ENCODE measurements at places on chromosomes 5 and 9. TPM values are rescaled to one million over a fixed set of nuclear protein-coding genes. Genes with fewer than 3 reads are reported as not detected.

ADAMTS6 gene
- 27.2 TPM for total RNA-seq

OR2V2 gene
- not detected for total RNA-seq

CSF1R gene
- total RNA-seq: 0.10 TPM

SOWAHA gene
- not detected for total RNA-seq

DNA sequence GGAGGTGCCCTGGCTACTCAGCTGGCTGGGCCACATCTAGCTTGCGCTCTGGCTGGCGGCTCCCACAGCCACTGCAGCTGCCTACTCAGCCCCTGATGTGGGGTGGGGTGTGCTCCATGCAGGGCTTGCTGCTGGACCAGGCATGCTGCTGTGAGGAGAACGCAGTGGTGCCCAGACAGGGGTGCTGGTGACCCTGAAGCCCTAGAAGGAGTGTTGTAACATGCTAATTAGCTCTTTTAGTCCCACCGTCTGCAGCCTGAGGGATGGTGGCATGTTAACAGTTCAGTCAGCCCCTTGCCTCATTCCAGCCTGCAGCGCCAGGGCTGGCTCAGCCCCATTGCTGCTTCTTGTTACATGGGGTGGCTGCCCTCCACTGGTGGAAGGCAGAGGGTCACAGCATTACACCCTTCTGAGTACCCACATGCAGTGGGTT lies 642.3 kb downstream of the DMRTA1 start:
- no peak for DNase-seq

Data from glomerular endothelial cell (primary cell).